ENCODE measurements at places on chromosomes 11 and 22.
A peak's percentile ranks its signal among the peaks of the same experiment; 100 is the strongest.

- DNase-seq: peak; percentile 93
These were observed 30.5 kb downstream of the ARAP1 start for GRCh38 chr11:72721689-72722049.

GRCh38 chr22:20436307-20436767, 1.3 kb downstream of the SCARF2 start:
- no peak for DNase-seq

GRCh38 chr22:27629908-27630673, 171.5 kb downstream of the MN1 start:
- DNase-seq: no peak

DNA sequence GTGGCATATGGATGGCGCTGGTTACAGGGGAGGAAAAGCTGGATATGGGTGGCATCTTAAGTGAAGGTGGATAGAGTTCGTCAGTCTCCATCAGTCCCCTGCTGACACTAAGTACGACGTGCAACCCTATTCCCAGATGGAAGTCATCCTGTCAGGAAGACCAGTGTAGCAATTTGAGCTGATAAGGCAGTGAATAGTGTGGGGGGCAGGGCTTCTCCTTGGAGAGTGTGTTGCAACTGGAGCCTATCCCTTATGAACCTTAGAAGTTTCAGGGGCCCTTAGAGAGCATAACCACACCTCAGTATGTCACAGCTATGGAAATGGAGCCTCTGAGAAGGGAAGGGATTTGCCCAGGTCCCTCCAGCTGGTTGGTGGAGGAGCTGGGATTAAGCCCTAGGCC, 36.1 kb upstream of the ANKK1 start:
- no peak for DNase-seq

- no peak for DNase-seq
These were observed 221.2 kb upstream of the B3GAT1 start for GRCh38 chr11:134633276-134633675.

- no peak for DNase-seq
These were observed 13.4 kb upstream of the TPCN2 start for GRCh38 chr11:69035150-69035945.

DNA sequence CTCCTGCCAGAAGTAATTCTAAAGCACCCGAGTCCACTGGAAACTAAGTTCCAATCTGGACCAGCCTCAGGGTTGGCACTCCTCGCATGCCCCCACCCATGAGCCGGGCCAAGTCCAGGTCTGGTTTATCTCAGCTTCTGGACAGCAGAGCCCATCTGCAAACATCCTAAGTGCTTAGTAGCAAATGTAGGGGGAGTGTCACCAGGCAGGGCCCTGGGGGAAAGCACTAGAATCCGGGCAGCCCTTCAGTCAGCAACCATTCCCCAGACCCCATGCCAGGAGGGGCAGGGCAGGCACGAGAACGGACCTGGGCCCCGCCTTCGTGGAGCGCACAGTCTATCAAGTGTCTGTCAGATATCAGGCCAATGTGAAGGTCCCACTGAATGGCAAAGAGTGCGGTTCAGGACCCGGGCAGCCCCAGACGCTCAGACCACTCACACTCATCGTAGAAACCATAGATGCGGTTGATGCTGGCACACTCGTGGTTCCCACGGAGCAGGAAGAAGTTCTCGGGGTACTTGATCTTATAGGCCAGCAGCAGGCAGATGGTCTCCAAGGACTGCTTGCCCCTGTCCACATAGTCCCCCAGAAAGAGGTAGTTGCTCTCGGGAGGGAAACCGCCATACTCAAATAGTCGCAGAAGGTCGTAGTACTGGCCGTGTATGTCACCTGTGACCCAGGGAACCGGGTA, 1.3 kb downstream of the PPP1CA start:
- no peak for DNase-seq

DNA sequence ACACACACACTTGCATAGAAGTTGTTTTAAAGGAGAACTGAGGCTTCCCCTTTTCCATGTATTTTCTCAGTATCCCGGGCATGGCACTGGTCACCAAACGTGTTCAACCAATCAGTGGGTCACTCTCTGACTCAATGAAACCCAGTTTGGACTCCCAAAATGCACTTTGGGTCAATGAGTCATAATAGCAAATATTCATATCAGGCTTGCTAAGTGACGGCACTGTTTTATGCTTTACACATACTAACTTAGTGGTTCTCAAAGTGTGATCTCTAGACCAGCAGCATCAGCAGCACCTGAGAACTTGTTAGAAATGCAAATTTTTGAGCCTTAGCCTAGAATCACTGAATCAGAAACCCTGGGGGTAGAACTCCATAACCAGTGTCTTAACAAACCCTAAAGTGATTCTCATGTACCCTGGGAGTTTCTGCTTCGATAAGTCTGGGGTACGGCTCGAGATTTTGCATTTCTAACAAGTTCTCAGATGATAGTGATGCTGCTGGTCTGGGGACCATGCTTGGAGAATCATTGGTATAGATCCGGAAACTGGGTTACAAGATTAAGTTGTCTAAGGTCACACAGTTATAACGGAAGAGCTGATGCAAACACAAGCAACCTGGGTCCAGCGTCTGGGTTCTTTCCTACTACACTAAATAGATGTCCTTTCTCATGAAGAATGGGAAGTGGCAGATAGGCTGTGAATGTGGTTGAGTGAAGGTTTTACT, 35.6 kb downstream of the ETS1 start:
- no peak for DNase-seq

- DNase-seq: no peak
These were observed 93.1 kb downstream of the NAT10 start for GRCh38 chr11:34198523-34198922.

GRCh38 chr22:25077056-25077455, 122.6 kb upstream of the CRYBB3 start:
- no peak for DNase-seq

DNA sequence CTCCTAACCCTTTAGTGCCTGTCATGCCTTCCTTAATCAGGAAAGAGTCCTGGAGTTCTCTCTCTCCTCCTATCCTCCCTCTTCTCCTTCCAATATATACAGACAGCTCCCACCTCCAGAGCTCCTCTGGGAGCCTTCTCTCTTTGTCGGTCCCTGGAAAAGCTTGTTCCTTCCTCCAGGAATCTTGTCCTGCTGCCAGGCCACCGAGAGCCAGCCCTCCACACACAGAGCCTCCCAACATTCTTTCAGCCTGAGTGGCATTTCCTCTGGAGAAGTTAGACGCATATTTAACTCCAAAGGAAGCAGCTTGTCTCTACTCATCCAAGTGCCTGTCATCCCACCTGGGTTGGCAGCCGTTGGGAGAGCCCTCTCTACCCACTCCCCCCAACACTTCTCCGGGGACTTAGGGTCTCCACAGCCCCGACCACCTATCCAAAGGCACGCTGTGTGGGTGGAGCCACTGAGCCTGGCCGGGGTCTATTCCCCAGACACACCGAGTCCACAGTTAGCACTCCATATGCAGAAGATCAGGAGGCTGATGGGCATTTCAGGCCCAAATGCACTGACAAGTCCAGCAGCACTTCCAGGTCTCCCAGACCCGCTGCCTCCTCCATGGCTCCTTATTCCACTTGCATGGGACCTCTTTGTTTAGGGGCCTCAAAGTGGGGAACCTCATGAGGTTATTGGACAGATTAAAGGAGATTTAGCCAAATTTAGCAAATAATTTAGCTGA, 31.1 kb downstream of the DKK3 start:
- DNase-seq: peak; percentile 87

GRCh38 chr11:113034576-113034975, 73.4 kb downstream of the NCAM1 start:
- DNase-seq: no peak

- DNase-seq: peak; percentile 54
These were observed 23.7 kb upstream of the SLC35F2 start for GRCh38 chr11:107882095-107882820.

- peak; percentile 63 for DNase-seq
These were observed 123.6 kb downstream of the SLC1A2 start for GRCh38 chr11:35295751-35296150.

DNA sequence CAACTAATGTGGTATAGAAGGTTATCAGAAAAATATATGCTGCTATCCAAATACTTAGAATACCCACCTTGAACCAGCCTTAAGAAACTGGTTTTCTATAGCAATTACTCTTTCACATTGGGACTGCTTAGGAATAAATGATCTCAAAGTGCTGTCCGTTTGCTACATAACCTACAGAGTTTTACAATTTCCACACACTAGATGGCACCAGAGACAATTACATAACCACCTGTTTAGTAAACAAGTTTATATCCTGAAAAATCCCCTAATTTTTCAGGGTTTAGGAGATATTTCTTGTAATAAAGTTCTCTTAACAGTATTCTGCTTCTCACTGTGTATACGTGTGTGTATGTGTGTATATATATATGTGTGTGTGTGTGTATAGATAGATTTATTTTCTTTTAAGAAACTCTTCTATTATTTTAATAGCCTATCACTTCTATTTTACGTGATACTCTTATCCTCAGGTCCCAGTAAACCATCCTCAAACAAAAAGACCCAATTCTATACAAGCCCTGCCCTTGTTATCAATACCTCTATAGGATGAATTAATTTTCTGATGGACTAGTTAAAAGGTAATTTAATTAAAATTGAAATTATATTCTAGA, 6.7 kb upstream of the OR5I1 start:
- DNase-seq: peak; percentile 57

DNA sequence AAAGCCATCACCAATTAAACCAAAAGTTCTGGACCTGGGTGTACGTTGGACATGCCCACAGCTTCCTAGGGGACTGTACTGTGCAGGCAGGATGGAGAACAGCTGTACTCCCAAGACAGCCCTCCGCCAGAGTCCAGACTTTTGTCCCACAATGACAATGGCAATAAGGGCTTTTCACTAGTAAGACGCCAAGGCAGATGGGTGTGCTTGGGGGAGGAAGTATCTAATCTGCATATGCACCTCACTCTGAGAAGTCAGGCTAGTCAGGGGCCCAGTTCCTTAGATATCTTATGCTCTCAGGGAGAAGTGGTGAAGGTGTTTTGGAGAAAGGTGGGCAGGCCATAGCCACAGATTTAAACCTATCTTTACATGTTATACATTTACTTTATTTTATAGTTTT, 85.1 kb upstream of the USP47 start:
- no peak for DNase-seq

DNA sequence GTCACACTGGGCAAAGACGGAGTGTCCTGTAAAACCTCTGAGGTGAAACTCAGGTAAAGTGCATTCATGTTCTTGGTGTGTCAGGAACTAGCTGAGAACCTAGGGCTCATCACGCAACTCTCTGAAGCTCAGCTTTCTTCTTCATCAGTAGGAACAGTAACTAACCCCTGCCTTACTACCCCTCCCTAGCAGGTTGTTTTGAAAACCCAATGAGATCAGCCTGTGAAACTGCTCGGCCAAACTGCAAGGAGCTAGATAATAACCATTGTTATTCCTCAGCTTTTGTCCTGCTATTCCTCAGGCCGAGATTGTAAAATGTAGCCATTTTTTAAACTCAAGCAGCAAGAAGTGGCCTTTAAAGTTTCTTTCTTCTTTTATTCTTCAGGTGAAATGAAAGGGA, 9.8 kb upstream of the FJX1 start:
- DNase-seq: no peak

GRCh38 chr22:24133187-24133965, 47.9 kb upstream of the SUSD2 start:
- DNase-seq: no peak

DNA sequence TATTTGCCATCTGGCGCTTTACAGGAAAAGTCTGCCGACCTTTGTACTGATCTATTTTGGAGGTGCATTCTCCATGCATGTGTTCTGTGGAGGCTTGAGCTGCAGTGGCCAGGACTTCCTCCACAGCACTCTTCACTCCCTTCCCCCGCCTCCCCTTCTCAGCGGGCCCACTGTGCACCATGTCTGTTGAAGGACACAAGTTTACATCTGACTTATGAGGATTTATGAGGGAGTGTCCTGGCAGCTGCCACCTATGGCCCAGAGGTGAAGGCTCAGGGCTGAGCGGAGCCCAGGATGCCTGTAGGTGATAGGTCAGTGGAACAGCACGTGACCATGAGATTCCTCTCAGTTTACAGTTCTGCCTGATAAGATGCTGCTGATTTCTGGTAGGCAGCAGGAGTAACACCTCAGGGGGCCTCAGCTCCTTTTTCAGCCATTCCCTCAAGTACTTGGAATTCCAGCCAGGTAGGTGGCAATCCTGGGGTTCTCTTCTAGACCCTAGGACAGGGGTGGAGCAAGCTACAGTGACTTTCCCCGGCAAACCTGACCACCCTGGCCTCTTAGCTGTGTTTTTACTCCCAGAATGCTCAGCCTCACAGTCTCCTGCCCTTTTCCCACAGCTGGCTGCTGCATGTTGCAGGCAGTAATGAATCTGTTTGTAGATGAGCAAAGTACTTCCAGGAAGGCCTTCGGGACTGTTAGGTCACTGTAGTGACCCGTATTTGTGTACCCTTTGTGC, 59.9 kb downstream of the PPFIBP2 start:
- no peak for DNase-seq

- DNase-seq: peak; percentile 15
These were observed 726.9 kb upstream of the TENM4 start for GRCh38 chr11:80167766-80168165.

GRCh38 chr11:67126986-67127385, 7.9 kb downstream of the KDM2A start:
- DNase-seq: no peak

GRCh38 chr11:65485920-65486219, 13.0 kb upstream of the MALAT1 start:
- DNase-seq: peak; percentile 71

GRCh38 chr22:28791841-28792490, 8.4 kb downstream of the XBP1 start:
- no peak for DNase-seq

DNA sequence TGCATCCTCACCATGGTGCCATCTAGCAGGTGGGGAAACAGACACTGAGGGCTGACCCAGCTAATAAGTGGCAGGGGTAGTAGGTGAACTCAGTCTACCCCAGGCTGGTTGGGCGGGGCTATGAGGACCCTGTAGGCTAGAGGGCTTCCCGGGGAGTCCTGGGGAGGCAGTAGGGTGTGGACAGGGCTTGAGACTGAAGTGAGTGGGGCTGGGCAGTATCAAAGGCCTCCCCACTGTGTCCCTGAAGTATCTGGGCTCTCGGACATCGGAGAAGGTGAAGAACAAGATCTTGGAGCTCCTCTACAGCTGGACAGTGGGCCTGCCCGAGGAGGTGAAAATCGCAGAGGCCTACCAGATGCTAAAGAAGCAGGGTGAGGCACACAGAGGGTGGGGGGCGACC, 11.4 kb downstream of the GGA1 start:
- no peak for DNase-seq

DNA sequence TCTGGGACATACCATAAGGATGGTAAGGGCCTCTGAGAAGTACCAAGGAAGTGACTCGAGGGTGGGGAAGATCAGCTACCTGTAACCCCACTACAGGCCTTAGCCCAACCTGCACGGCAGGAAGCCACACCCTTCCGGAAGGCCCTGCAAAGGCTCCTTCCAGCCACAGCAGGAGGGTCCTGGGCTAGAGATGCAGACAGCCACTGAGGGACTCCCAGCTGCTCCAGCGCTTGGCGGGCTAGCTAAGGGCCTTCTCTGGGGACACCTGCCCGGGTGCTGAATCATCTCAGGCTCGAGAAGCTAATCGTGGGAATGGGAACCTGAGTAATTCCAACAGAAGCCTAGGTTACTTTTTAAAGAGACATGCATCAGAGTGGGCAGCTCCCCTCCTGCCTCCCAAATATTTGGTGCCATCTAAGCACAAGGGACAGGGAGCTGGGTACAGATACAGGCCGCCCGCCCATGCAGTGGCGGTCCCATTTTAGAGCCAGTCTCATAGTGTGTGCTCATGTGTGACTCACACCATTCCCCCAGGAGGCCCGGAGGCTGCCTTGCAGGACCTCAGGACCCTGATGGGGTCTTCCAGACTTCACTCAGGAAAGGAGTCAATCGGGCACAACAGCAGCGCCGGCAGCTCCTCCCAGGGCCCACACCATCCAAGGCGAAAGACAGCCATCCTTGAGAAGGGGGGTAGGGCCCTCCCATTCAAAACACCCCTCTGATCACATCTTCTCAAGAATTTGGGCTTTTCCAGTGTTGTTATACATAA, 8.0 kb downstream of the MYH9 start:
- no peak for DNase-seq

Data from epithelial cell of esophagus (primary cell).